ENCODE measurements at places on chromosomes 1 and 21. TPM values are rescaled to one million over a fixed set of nuclear protein-coding genes. Genes with fewer than 3 reads are reported as not detected.

DNA sequence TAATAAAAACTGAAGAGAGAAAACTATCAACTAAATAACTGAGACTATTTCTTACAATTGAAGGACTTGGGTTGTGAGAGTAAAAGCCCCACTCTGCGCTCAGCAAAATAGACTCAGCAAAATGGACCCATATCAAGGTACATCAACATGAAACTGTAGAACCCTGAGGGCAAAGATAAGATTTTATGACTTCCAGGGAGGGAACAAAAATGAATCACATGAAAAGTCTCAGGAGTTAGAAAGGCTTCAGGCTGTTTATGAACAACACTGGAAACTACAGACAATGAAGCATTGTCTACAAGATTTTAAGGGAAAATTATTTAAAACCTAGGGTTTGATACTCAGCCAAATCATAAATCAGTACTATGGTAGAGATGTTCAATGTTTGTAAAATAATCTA, 434.3 kb downstream of the PTPRC start:
- peaks cover 11% of the 10 kb centered on the region for H3K4me1 ChIP-seq
- H3K4me3 ChIP-seq = no peak overlapping the region
- H3K27me3 ChIP-seq = no peaks in the 10 kb centered on the region
- H3K36me3 ChIP-seq = no peaks in the 10 kb centered on the region

GRCh38 chr1:18820791-18821641, 38.4 kb downstream of the TAS1R2 start:
- H3K27me3 ChIP-seq = peaks cover 3% of the 10 kb centered on the region
- no peak overlapping the region for H3K4me3 ChIP-seq
- peak; percentile 56 for DNase-seq
- no peak overlapping the region for H3K27ac ChIP-seq

GRCh38 chr1:33143698-33144097, 38.1 kb downstream of the TRIM62 start:
- H3K27ac ChIP-seq = no peak overlapping the region
- DNase-seq = no peak
- no peaks in the 10 kb centered on the region for H3K27me3 ChIP-seq

DNA sequence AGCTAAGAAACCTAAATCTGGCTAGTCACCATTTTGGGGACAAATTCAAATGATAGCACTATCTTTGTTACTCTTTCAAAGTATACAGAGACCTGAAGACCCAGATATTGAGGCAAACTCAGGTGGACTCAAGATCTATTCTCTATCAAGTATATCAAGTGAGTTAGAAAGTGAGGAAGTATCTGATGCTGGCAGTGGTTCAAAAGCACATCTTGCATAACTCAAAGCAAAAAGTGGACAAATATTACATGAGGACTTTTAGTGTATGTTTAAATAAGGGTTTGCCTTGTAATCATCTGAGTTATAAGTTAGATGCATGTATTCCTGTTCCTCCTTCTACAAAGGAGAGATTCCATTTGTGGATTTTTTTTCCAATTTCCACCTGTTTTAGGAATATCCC, 338.4 kb downstream of the DISC1 start:
- H3K4me1 ChIP-seq = no peaks in the 10 kb centered on the region
- no peak overlapping the region for H3K27ac ChIP-seq
- no peaks in the 10 kb centered on the region for H3K27me3 ChIP-seq
- no peak for DNase-seq
- H3K36me3 ChIP-seq = no peaks in the 10 kb centered on the region
- no peak overlapping the region for H3K4me3 ChIP-seq

- H3K36me3 ChIP-seq = no peaks in the 10 kb centered on the region
- no peak overlapping the region for H3K4me3 ChIP-seq
- no peaks in the 10 kb centered on the region for H3K27me3 ChIP-seq
- no peaks in the 10 kb centered on the region for H3K4me1 ChIP-seq
- no peak overlapping the region for H3K27ac ChIP-seq
- no peak for DNase-seq
These were observed 70.0 kb upstream of the KCNJ15 start for GRCh38 chr21:38186661-38187270.

GRCh38 chr1:32040711-32041110, 27.0 kb downstream of the KHDRBS1 start:
- H3K4me1 ChIP-seq = no peaks in the 10 kb centered on the region
- DNase-seq = no peak
- no peaks in the 10 kb centered on the region for H3K27me3 ChIP-seq
- H3K27ac ChIP-seq = no peak overlapping the region

GRCh38 chr1:158021721-158022120, 28.3 kb downstream of the KIRREL1 start:
- no peaks in the 10 kb centered on the region for H3K27me3 ChIP-seq
- no peaks in the 10 kb centered on the region for H3K36me3 ChIP-seq
- peaks cover 50% of the 10 kb centered on the region for H3K4me1 ChIP-seq

OSCP1 gene
- total RNA-seq = 4.6 TPM

GRCh38 chr1:117674521-117675400, 68.9 kb downstream of the TENT5C start:
- peaks cover 14% of the 10 kb centered on the region for H3K4me1 ChIP-seq
- H3K27ac ChIP-seq = no peak overlapping the region
- H3K27me3 ChIP-seq = no peaks in the 10 kb centered on the region
- H3K4me3 ChIP-seq = no peak overlapping the region

HTR6 gene
- not detected for total RNA-seq

DNA sequence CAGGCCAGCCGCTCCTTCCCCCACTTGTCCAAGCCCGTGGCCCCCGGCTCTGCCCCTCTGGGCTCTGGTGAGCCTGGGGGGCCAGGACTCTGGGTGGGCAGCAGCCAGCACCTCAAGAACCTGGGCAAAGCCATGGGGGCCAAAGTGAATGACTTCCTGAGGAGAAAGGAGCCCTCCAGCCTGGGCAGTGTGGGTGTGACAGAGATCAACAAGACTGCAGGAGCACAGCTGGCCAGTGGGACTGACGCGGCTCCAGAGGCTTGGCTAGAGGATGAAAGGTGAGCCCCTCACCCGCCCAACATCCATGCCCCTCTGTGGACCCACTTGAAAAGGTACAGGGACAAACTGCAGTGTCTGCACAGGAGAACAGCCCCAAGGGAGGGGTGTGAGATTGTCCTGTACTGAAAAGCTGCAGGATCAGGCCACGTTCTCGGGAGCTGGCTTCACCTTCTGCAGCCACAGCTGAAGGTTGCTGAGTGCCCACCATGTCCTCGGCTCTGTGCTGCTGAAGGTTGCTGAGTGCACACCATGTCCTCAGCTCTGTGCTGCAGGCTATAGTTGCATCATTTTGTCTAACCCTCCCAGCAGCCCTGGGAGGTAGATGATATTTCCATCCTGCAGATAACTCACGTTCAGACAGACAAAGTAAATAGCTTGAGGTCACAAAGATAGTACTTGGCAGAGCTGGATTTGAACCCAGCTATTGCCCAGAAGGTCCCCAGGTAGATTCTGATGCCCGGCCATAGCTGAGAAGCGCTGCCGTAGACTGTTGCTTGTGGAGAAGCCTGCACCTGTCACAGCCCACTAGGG, 618 bp downstream of the C1orf226 start:
- no peak for DNase-seq
- H3K27ac ChIP-seq = no peak overlapping the region
- peaks cover 3% of the 10 kb centered on the region for H3K36me3 ChIP-seq
- no peak overlapping the region for H3K4me3 ChIP-seq
- H3K4me1 ChIP-seq = no peaks in the 10 kb centered on the region
- H3K27me3 ChIP-seq = no peaks in the 10 kb centered on the region

OLFML2B gene
- total RNA-seq = 0.51 TPM

- H3K27me3 ChIP-seq = no peaks in the 10 kb centered on the region
- H3K36me3 ChIP-seq = no peaks in the 10 kb centered on the region
- DNase-seq = no peak
These were observed 128.9 kb upstream of the DNAH14 start for GRCh38 chr1:224800486-224801119.

DNA sequence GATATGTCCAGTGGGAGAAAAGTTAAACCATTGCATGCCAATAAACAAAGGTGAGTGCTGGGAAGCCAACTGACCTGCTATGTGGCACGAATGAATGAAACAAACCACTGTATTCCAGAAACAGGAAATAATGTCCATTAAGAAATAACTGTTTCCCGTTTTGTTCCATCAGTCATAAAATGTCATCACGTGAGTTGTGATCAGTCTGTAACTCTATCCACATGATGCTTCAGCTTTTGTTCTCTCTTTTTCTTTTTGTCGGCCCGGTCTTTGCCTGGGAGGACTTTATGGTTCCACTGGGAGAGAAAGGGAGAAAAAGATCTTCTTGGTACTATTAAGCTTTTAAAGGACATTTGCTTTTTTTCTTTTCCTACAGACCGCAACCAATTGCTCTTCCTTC, 179.9 kb downstream of the TGFB2 start:
- no peak overlapping the region for H3K27ac ChIP-seq
- H3K4me3 ChIP-seq = no peak overlapping the region
- DNase-seq = peak; percentile 23
- peaks cover 4% of the 10 kb centered on the region for H3K4me1 ChIP-seq
- H3K27me3 ChIP-seq = no peaks in the 10 kb centered on the region

BRDT gene
- total RNA-seq = not detected
